Osteoblast (primary cell): ENCODE measurements at places on chromosomes 7 and 10.
A peak's percentile ranks its signal among the peaks of the same experiment; 100 is the strongest.

DNA sequence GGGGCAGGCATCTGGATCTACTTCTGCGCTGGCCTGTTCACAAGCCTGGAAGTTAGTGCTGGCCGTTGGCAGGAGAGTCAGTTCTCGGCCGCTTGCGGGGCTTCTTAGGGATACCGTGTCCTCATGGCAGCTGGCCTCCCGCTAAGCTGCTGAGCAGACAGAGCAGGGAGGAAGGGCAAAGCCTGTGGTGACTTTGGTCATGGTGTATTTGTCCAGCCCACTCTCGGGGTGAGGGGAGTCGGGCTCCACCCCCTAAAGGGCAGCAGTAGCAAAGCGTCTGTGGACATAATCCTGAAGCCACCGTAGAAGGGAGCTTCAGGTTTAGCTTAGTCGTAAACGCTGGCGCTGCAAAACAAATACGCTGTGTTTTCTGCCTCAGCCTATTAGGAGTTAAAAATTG, 12.2 kb downstream of the UBE3C start:
- DNase-seq = peak; percentile 87

GRCh38 chr7:26584987-26585665, 279.3 kb downstream of the SKAP2 start:
- no peak for DNase-seq

DNA sequence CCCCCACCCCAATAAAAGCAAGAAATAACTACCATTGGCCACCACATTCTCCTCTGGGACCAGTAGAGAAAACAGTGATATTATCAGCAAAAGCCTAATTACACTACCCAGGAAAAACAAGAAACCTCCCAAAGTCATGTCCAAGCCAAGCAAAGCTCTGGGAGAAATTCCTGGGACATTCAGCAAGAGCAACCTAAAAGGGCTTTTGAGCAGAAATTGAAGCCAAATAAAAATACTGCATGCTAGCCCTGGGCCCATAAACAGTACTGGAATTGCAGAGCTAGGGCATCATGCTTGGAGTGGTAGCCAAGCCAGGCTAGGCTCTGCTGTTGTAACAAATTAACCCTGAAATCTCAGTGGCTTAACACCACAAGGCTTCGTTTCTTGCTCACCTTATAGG, 347.9 kb downstream of the LRMDA start:
- DNase-seq = no peak

DNA sequence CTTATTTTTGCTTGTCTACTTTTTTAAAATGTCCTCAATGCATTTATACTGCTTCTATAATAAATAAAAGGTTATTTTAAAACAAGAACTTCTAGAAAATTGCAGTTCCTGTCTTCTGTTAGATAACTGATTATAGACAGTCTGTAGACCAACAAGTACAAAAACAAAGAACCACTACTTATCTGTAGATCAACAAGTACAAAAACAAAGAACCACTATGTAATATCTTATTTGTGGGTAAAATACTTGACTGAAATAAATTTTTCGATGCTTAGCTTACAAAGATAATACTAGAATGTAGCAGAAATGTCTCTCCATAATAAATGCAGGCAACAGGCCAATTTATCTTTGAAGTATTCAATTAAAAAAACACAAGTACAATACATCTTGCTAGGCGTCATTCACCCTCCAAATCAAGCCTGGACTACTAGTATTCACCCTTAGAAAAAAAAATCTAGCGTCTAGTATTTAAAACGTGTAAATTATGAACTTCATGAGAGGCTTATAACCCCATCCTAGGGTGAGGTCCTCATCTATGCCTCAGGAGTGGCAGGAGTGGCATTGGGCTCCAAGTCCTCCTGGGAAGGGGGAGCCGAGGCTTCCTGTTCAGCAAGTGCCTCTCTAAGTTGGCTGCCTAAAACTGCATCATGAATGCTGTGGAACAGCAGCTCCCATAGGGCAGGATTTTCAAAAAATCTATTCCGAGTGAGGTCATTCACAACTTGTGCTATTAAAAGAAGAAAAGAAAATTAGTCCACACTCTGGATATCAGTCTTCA, 26.6 kb downstream of the PSMC2 start:
- no peak for DNase-seq

- no peak for DNase-seq
These were observed 385.6 kb upstream of the PHF14 start for GRCh38 chr7:10588084-10588483.

- DNase-seq = no peak
These were observed 61.9 kb downstream of the FAM171A1 start for GRCh38 chr10:15309221-15309620.

DNA sequence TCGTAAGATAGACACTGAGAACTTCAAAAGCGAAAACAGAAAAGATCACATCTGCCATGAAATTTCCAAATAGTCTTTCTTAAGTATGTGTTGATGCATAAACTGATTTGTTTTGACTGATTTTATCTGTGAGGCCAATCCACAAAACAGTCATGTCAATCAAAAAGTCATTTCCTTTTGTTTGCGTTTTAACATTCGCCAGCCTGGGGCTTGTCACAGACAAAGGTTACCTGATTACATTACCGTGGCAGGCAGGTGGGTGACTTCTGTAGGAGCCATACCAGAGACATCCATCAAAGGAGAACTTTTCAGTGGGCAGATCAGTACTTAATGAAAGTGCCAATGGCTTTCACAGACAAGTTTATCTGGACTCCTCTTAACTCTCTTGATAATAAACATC, 45.5 kb upstream of the BET1 start:
- DNase-seq = no peak

- DNase-seq = no peak
These were observed 41.9 kb upstream of the MBL2 start for GRCh38 chr10:52814506-52814905.

DNA sequence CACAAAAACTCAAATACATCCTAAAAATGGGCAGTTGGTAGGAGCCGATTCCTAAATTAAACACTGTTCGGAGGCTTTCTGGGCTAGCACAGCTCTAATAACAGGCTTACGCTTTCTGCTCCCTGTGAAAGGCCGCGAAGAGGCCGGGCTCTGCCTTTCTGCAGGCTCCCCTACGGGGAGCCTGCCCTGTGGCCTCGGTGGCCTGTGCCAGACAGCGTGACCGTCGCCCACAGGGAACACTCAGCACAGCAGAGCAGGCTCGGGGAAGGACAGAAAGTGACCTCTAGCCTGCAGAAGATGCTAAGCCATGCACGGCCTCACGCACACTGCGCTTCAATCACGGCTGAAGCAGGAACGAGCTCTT, 64.2 kb downstream of the DIP2C start:
- no peak for DNase-seq

DNA sequence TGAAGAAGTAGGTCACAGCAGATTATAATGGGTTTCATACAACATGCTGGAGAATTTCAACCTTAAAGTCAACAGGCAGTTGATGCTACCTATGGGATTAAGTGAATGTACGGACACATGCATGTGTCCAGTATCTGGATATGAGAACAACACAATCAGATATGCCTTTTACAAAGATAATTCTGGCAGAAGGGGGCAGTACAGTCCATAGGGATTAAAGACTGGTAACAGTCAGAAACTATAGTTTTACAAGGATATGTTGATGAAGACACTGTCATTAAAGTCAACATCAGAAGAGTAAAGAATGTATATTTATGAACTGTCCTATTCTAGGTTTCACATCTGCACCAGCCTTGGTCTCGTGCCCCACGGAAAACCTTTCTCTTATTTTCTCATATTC, 41.5 kb downstream of the ANKMY2 start:
- DNase-seq = no peak

GRCh38 chr7:43196379-43196778, 83.9 kb downstream of the HECW1 start:
- DNase-seq = no peak

DNA sequence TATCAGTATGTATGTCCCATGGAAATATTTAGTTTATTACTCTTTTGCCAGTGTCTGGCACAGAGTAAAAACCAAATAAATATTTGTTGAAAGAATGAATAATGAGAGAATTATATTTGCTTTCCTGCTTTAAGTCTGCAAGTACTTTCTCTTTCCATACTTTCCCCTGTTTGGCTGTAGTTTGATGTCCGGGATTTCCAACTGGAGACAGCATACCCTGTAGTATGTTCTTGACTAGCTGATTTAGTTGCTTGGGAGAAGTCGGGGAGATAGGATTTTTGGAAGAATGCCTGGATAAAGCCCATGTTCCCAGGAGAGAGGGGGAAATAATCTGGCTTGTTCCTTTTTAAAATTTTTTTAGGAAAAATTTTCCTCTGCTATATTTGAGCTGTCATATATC, 516.1 kb downstream of the CCSER2 start:
- DNase-seq = no peak

DNA sequence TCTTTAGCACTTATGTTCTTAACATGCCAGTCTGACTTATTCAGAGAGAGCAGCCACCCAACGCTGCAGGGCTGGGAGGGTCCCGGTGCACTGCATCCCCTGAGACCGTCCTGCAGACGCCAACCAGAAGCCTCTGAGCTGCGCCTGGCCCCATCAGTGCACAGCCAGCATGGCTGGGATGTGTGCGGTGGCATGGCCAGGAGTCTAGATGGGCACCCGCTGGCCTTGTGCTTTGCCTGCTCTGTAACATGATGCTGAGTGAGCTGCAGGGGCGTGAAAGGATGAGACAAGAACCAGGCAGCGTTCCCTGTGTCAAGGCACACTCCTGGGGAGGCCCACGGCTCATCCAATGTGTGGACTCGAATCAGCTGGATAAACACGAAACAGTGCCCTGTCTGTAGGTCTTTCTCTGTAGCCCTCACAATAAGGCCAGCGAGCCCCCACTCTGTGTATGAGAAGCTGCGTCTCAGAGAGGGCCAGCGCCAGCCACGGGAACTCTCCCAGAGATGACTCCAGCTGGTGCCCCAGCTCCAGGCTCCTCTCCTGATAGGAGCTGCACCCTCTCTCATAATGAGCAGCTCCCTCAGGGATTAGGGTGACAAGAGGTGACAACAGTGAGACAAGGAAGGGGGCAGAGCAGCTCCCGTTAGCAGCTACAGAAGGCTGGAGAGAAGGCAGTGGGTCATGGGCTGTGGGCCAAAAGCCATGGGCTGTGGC, 96.8 kb downstream of the TNS3 start:
- DNase-seq = no peak

DNA sequence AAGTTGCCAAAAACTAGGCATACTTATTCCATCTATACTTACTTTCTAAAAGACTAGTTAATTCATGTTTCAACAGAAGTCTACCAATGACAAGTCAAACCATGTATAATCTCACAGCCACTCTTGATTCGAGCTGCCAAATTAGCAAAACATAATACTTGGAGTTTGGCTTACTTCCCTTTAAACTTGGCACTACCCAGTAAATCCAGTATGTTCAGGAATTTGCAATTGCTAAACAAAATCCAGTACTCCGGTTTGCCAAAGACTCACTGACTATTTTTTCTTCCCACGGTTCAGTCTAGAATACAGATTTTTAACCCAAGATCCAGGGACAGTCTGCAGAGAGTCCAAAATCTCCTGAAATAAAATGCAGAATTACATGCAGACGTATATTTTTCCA, 4.6 kb downstream of the OAT start:
- no peak for DNase-seq

DNA sequence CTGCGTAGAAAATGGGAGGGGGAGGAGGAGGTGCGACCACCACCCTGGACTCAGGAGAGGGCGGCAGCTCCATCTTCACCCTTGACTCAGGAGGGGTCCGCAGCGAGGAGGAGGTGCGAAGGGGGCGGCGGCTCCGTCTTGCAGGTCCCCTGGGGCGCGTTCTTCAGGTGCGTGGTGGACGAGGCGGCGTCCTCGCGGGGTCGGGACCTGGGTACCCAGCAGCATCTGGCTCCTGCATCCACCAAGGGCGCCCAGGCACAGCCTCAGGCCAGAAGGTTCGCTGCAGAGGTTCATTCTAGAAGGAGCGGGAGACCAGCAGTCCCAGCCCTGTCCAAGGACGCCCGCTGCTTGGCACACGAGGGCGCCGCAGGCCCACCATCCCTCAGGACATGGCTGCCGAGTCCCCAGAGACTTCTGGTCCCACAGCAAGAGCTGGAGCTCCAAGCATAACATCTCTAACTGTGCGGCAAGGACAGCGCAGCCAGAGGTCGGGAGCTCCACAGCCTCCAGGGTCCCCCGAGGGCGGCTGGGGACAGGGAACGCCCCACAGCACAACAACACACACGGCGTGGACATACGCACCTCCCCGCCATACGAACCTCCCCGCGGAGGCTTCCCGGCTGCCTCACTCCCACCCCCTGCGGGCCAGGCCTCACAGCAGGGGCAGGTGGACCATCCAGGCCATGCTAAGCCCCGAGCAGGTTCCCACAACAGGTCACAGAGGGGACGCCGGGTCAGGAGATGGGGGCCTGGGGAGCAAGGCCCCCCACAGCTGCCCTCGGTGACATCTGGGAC, 16.8 kb upstream of the DPYSL4 start:
- peak; percentile 61 for DNase-seq

- DNase-seq = peak; percentile 92
These were observed 185.6 kb downstream of the PLXNA4 start for GRCh38 chr7:132390705-132391104.

GRCh38 chr7:138979226-138979979, 1.8 kb downstream of the KIAA1549 start:
- peak; percentile 91 for DNase-seq

- peak; percentile 98 for DNase-seq
These were observed at the start of gene CCM2 for GRCh38 chr7:45000093-45001032. TSS of gene CCM2 (plus strand) at chr7:45000201. CDS start at chr7:45000334, 133 bp downstream.

GRCh38 chr7:46576950-46577349, 655.9 kb upstream of the IGFBP3 start:
- DNase-seq = no peak

DNA sequence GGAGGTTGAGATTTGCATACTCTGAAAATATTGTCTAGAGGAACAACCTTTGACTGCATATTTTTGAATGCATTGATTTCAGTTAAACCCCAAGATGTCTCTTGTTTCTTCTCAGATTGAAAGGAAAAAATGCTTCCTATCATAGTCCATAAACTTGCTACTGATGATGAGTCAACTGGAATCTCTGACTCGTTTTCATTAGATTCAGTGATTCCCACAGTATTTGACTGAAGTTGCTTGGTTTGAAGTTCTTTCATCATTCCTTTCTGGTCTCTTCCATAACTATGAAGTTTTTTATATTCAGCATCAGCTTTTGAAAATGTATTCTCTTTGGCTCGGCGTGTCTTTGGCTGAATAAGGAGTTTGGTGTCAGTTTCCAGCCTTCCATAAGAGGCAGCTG, 10.7 kb downstream of the PEX1 start:
- peak; percentile 39 for DNase-seq

- no peak for DNase-seq
These were observed 94.4 kb upstream of the MPP7 start for GRCh38 chr10:28397229-28397628.
